ENCODE measurements at places on chromosomes 13 and 19.

DNA sequence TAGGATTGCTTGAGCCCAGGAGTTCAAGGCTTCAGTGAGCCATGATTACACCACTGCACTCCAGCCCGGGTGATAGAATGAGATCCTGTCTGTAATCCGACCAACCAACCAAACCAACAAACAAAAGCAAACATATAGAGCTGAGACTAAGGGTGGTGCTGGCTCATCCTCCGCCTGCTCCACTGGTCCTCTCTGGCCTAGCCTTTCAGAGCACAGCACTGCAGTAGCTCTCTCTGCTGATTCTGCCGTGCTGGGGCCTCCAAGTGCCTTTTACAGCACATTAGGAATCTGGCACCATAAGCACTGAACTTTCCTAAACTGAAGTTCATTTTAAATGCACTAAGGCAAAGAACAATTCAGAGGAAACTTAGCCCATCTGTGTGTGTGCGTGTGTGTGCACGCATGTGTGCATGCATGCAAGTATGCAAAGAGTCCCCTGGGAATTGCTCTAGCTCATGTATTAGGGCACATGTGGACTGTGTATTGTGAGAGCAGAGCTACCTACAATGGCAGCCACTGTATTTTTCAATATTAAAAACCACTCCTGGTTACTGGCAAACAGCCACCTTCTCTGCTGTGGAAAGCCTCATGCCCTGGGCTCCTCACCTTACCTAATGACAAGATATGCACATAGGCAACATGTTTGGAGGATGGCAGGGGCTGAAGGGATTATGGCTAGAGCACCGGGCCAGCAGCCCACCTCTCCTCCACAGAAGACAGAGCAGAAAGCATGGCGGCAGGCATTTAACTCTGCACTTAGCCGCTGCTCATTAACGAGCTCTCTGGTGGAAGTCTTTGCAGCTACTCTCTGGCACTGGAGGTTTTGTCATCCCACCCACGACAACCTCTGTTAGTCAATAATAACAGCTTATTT is 223.1 kb upstream of the TSHZ3 start:
- DNase-seq = no peak

- no peak for DNase-seq
Measured at GRCh38 chr19:10424011-10424637, 3.8 kb downstream of the PDE4A start.

GRCh38 chr13:97726664-97727280 is 226.7 kb upstream of the IPO5 start:
- no peak for DNase-seq

- DNase-seq = no peak
Measured at GRCh38 chr13:45715351-45715750, 13.2 kb downstream of the CBY2 start.

DNA sequence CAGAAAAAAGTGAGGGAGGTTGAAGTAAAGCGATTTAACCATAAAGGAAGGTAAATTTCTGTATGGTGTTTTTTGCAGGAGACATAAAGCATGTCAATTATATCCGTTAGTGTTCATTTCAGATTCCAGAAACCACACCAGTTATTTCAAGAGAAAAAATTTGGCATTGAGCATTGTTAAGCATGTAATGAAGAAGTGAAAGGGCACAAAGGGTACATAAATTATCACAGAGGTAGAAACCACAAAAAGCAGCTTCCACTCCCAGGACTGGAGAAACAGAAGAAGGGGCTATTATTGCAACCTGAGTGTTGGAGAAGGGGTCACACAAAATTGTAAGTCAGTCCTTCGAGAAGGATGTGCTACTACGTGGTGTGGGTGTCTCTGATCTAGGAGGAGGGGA is 72.2 kb upstream of the DACH1 start:
- no peak for DNase-seq

DNA sequence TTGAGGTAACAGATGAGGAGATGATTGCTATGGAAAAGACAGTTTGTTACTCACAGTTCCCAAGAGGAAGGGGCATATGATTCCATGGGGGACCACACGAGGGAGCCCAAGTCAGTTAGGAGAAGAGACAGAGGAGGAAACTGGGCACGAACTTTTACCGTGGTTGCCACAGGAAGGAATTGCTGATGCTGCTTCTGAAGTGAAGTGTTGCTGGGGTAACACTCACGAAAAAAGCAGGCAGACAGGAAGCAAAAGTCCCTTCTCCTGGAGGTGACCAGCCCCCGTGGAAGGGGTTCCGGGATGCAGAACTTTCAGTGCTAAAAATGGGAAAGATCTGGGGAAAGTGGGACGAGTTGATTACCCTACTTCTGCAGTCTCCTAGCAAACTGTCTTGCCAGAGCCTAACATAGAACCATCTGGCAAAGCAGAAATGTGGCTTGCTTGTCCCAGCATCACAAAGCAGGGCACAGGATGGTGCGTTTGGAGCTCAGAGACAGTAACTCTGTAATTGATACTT is 35.4 kb upstream of the MAP3K10 start:
- DNase-seq = no peak

Data from stimulated activated CD8-positive, alpha-beta memory T cell treated with anti-CD3 and anti-CD28 coated beads, Interleukin-4, amount 100 ng/mL, for 4 hours (primary cell).